ENCODE measurements at places on chromosomes 2 and 18.

GRCh38 chr2:158042245-158042644, 59.4 kb upstream of the UPP2 start:
- no peak for DNase-seq

DNA sequence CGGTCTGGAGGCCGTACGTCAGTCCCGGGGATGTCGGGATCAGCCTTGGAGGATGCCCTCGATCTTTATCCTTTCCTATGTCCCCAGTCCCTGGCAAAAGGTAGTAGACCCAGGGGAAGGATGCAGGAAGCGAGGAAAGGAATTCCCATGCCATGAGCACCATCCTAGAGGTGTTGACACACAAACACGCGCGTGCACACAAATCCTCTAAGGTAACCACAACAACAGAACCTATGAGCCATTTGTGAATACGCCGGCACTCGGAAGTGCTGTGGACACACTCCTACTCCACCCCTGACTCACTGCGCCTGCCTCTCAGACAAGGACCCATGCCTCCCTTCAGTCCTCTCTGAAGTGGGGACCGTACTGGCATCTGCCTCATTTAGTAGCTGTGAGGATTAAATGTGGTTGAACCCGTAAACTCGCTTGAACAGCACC, 11.3 kb upstream of the MLPH start:
- DNase-seq = no peak

DNA sequence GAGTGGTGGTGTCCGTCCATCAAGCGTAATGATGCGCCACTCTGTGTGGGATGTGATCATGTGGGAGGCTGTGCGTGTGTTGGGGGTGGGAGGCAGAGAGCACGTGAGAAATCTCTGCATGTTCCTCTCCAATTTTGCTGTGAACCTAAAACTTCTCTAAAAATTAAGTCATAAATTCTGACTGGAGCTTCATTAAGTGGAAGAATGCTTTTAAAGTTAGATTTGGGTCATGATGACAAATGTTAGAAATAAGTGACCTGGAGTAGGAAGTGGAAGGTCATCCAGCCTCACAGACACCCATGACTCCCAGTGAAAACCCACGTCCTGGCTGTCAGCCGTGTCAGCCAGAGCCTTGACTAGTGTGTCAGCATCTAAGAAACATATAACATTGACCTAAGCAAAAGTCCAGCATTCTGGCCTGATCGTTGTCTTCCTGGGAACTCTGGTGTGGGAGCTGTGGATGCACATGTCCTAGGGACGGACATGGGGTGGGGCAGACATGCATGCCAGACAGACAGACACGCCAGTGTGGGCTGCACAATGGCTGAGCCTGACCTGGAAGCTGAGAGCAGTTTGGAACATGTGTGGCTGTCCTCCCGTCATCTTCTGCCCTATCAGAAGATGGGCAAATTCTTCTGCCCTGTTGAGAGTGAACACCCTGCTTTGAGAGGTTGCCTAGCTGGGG, 245.6 kb downstream of the FAM210A start:
- DNase-seq = no peak

GRCh38 chr2:228709788-228710371, 528.4 kb upstream of the SPHKAP start:
- DNase-seq = no peak

DNA sequence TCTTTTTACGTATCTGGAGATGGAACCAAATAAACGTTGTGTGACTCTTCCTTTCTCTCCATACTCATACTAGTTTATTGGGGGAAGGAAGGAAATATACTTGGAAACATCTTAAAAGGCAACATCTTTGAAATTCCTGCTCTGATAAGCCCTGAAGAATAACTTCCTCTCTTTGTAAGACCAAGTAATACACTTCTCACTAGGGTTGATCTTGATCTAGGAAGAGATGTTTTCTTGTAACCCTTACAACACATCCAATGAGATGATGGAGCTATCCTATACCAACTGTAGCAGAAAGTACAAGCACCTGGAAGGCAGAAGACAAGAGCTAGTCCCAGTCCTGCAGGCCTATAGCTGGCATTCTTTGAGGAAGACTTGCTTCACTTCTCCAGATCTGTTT, 2.0 kb downstream of the ANKRD44 start:
- no peak for DNase-seq

- DNase-seq = no peak
These were observed 156.2 kb downstream of the WDSUB1 start for GRCh38 chr2:159130302-159130701.

- no peak for DNase-seq
These were observed 151.5 kb upstream of the MAP3K20 start for GRCh38 chr2:172924097-172924660.

- DNase-seq = no peak
These were observed 156.4 kb downstream of the NCKAP5 start for GRCh38 chr2:133411857-133412256.

DNA sequence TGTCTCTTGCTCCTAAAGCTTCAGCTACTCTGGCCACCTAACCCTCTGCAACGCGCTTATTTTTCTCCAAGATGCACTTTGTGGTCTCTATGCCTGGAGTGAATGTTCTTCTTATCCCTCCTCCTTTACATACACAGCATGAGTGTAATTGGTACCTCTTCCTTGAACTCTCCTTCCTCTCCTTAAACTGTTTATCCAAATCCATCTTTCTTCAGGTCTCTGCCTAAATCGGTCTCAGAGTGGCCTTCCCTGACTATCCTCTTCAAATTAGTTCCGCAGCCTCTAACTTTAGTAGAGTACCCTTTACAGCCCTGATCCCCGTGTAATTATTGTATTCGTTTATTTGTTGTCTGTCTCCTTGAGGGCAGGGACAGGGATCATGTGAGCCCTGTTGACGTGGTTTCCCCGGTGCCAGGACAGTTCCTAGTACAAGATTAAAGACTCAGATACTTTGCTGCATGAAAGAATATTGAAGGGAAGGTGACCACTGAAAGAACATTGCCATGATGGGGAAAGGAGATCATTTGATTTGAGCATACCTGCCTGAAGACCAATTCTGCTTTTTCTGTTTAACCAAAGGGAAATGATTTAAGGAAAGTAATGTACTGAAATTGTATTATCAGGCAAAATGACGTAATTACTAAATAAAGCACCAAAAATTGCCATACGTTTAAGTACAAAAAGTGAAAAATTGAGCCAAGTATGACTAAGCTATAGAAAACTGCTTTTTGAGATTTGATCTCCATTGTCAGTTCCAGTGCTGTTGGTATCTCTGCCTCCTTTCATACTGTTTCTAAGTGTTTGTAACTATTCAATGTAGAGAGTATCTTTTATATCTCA, 1.2 kb downstream of the CNOT9 start:
- DNase-seq = no peak

DNA sequence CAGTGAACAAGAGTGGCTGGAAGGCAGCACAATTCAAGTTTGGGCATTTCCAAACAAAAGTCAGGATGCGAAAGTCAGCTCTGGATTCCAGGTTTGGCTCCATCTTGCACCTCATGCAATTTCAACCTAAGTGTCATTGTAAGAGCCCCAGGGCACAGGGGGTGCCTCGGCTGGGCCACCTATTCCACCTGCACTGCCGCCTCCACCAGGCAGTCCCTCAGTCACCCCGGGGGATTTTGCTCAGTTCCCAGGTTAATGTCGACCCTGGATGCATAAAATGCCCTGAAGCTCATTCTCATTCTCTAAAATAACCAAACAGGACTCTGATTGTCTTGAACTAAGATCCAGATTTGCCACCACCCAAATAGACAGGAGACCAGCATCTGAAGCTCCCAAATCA, 77.6 kb downstream of the EDAR start:
- DNase-seq = no peak

DNA sequence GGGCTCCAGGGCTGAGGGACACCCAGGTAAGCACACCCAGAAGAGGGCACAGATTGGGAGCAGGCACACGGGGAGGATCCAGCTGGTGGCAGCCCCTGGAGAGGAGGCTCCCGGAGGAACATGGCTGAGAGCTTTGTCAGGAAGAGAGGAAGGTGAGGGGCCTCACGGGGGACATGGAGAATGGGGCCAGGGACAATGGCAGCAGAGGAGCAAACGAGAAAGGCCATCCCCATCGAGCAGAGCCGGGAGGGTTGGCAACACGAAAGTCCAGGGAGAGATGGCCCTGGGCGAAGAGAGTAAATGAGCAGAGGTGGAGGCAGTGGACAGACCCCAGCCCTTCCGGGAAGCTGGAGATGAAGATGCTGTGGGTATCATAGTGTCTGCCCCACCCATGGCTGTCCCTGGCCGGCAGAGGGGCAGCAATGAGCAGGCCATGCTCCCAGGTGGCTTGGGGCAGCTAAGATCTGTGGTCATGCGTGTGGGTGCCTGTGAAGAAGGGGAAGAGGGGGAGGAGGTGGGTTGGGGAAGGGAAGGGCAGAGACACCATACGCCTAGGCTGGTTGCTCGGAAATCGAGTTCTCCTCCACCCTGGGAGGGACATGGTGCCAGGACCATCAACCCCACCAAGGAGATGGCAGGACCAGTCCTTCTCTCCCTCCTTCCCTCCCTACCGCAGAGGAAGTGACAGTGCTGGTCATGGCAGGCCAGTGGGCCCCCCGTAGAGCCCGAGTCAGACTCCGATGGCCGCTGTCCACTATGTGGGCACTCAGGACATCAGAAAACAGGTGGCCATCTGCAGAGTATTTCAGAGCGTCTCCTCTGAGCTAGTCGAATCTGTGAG, 191.7 kb downstream of the NDUFA10 start:
- DNase-seq = no peak

- no peak for DNase-seq
These were observed 171.1 kb downstream of the FTCDNL1 start for GRCh38 chr2:199679883-199680282.

DNA sequence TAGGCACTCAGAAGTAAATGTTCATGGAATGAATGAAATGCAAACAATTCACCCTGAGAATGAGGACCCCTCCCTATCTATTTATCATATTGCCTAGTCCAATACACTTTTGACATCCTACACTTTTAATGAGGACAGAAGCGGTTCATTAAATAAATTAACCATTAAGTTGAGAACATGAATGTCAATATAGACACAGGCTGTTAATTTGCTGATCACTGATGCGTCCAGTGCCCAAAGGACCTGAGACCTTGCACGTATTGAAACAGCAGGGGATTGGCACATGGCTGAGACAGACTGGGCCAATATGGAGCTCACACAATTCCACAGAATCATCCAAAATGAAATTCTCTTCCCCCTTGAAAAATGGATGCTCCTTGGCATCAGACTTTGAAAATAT, 430.0 kb downstream of the SLC4A3 start:
- DNase-seq = no peak

DNA sequence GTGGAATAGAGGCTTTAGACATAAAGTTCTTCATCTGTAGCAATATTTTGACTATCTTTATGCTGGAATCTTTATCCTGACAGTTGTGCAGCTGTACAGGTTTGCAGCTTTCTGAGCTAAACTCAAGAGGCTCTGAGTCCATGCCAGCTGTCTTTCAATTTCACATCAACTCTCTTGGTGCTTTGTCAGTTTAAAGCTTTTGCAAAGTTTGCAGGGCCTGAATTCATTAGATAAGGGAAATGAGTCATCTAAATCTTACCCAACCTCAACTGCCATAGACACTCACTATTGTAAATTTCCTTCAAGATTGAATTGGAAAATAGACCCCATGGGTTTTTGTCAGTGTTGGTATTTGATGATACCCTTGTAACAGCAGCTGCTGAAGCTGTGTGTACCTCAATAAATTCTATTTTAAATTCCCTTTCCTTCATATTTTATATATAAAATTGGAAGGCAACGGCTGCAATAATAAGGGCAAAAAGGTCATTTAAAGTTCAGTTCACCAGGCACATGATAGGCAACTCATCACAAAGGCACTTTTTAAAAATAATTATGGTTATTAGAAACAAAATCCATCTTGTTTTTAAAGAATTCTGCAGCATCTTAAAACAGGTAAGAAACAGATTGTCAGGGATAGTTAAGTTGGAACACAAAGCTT, 169.9 kb upstream of the SLC39A10 start:
- no peak for DNase-seq

DNA sequence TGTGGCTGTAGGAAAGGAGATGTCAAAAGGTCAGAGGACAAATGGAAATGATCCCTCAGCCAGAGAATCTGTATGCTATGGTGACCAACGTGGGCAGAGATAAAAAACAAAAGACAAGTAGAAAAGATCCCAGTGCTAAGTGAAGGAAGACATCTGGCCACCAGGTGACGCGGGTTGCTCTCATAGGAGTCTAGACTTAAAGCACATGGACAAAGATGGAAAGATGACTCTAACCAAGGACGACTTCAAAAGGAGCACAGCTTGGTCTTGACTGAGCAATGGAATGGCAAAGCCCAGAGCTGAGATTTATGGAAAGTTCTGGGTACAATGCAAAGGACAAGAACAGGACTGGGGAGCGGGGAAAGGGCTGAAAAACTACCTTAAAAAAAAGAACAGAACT, 96.8 kb downstream of the CLIP4 start:
- DNase-seq = no peak

- no peak for DNase-seq
These were observed 218.0 kb downstream of the IRS1 start for GRCh38 chr2:226581661-226582060.

- no peak for DNase-seq
These were observed 78.5 kb upstream of the SNTG2 start for GRCh38 chr2:871926-872680.

GRCh38 chr18:10750191-10751035, 224.6 kb downstream of the NAPG start:
- no peak for DNase-seq

DNA sequence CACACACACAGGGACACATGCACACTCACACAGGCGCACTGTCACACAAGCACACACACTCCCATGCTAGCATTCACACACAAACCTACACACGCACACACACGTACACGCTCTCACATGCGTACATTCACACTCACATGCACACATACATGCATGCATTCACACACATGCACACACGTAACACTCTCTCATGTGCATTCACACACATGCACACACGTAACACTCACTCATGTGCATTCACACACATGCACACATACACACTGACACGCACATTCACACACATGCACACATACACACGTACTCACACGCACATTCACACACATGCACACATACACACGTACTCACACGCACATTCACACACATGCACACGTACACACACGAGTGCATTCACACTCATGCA, 16.3 kb downstream of the ADI1 start:
- no peak for DNase-seq

DNA sequence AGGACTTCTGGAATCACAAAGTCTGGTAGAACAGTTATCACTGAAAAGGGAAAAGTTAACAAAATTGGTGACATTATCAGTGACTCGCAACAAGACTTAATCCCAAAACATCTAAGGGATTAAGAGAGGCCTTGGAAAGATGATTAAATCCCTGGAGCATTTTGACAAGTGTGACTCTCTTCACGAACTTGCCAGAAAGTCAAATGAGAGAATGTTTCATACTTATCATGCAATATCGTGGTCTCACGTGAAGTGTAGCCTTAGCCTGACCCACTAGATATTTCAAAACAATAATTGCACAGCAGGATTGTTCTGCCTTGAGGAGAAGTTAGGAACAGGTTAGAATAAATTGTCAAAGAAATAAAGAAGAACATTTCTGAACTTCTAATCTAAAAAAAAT, 104.5 kb downstream of the COL6A3 start:
- no peak for DNase-seq

Measured in NCI-H2081 treated with DMSO at 0.1 percent for 48 hours (cell line).